Astrocyte (in vitro differentiated cells and primary cell): ENCODE measurements at places on chromosomes 4 and X. TPM values are rescaled to one million over a fixed set of nuclear protein-coding genes. Genes with fewer than 3 reads are reported as not detected.

Gene METTL14
- total RNA-seq: 32.9 and 35.2 TPM in 2 replicates

Gene NFKB1
- total RNA-seq: 17.2 and 19.9 TPM in 2 replicates

Gene SH3RF1
- total RNA-seq: 20.8 and 25.9 TPM in 2 replicates

Gene PAGE4
- total RNA-seq: not detected in 2 replicates

Gene CENPVL1
- total RNA-seq: 0.19 and 0.25 TPM in 2 replicates

Gene BST1
- 19.5 and 24.5 TPM in 2 replicates for total RNA-seq

Gene PDE5A
- 2.2 and 3.6 TPM in 2 replicates for total RNA-seq

Gene RHOH
- total RNA-seq: not detected in 2 replicates

Gene NCAPG
- 2.6 and 4.7 TPM in 2 replicates for total RNA-seq

Gene INTU
- total RNA-seq: 21.9 and 25.1 TPM in 2 replicates

Gene GSPT2
- total RNA-seq: 14.7 and 15.5 TPM in 2 replicates

Gene IL13RA1
- total RNA-seq: 39.3 and 41.1 TPM in 2 replicates

Gene GASK1B
- total RNA-seq: 25.8 and 34.2 TPM in 2 replicates

Gene ZNF718
- total RNA-seq: 6.8 and 7.7 TPM in 2 replicates

Gene SPIN2B
- total RNA-seq: 12.1 and 13.0 TPM in 2 replicates

Gene FGFBP2
- total RNA-seq: not detected in 2 replicates

Gene RASL11B
- 4.4 and 5.1 TPM in 2 replicates for total RNA-seq

Gene SPANXD
- total RNA-seq: not detected in 2 replicates

Gene TSPAN6
- 49.7 and 51.2 TPM in 2 replicates for total RNA-seq

Gene NWD2
- total RNA-seq: not detected in 2 replicates

Gene RRH
- 0.25 TPM in 1 of 2 replicates, not detected in the other for total RNA-seq

Gene SYNPO2
- 4.2 and 4.7 TPM in 2 replicates for total RNA-seq

Gene MEPE
- total RNA-seq: not detected in 2 replicates

Gene GSX2
- total RNA-seq: 1.1 and 1.7 TPM in 2 replicates

Gene GAGE1
- total RNA-seq: not detected in 2 replicates

Gene GAB1
- total RNA-seq: 12.4 and 13.6 TPM in 2 replicates

Gene CT55
- total RNA-seq: not detected in 2 replicates

Gene HUWE1
- total RNA-seq: 215 and 225 TPM in 2 replicates

Gene ZNF518B
- total RNA-seq: 27.6 and 33.1 TPM in 2 replicates

Gene AWAT2
- total RNA-seq: not detected in 2 replicates

Gene CABS1
- not detected in 2 replicates for total RNA-seq

Gene MGARP
- total RNA-seq: 0.36 and 0.45 TPM in 2 replicates

Gene OPN1MW2
- total RNA-seq: not detected in 2 replicates

Gene SMIM14
- total RNA-seq: 27.2 and 28.3 TPM in 2 replicates

Gene NSDHL
- 25.5 and 34.2 TPM in 2 replicates for total RNA-seq

Gene FAM149A
- total RNA-seq: 1.2 and 1.7 TPM in 2 replicates

Gene RPL36A
- 185 and 186 TPM in 2 replicates for total RNA-seq

Gene EGF
- 22.9 and 25.1 TPM in 2 replicates for total RNA-seq

Gene HS3ST1
- total RNA-seq: 0.18 and 0.22 TPM in 2 replicates

Gene CT45A2
- total RNA-seq: not detected in 2 replicates

Gene CYLC1
- total RNA-seq: not detected in 2 replicates

Gene F8A3
- not detected in 2 replicates for total RNA-seq

Gene NXF2
- not detected in 2 replicates for total RNA-seq

Gene TMEM175
- 22.1 and 27.8 TPM in 2 replicates for total RNA-seq

Gene SMR3B
- total RNA-seq: not detected in 2 replicates
